Stimulated activated CD4-positive, alpha-beta T cell treated with anti-CD3 and anti-CD28 coated beads, TNF-alpha, amount 100 ng/mL, for 48 hours (primary cell): ENCODE measurements at places on chromosomes 12 and 14.

- DNase-seq: no peak
Observed at GRCh38 chr12:64457923-64458322, 6.0 kb downstream of the TBK1 start.

DNA sequence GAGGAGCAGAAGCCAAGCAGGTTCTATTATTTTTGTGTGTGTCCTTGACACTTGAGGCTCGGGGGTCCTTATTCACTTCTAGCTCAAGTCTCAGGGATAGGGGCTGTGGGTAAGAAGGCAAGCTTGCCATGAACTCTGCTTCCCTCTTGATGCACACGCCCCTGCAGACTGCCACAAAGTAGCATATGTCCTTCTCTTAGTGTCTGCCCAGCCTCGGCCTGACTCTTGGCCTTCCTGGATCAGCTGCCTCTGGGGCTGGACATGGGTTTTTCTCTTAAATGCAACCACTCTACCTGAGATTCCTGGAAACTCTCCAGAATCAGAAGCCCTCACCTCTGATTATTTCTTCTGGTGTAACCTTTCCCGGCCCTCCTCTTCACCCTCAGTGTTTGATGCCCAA, 28.2 kb upstream of the PEX5 start:
- no peak for DNase-seq

DNA sequence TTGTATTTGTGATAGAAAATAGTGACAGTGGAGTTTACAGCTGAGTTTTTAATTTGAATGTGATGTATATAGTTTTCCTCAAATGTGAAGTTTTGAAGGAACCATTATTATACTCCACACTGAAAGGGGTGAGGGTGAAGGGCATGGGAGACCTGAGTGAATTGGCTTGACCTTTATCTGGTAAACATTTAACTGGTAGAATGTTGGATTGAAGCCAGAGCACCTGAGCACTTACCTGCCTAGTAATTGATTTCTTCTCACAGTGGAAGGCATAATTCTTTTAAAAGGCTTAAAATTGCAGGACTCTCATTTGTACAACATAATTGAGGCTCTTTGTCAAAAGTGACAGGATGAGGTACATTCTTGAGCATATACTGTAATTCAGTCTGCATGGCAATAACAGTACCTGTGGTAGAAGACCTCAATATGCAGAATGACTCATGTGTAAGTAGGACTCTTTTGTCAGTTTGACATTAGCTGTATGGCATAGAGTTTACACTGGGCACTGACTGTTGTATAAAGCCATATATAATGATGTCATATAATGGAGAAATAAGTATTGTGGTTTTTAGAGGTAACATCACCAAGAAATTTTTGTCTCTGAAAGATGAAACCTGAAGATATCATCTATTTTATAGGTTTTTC, 309.6 kb downstream of the TMTC2 start:
- no peak for DNase-seq

GRCh38 chr14:36585100-36585499, 2.7 kb upstream of the NKX2-8 start:
- DNase-seq: no peak

DNA sequence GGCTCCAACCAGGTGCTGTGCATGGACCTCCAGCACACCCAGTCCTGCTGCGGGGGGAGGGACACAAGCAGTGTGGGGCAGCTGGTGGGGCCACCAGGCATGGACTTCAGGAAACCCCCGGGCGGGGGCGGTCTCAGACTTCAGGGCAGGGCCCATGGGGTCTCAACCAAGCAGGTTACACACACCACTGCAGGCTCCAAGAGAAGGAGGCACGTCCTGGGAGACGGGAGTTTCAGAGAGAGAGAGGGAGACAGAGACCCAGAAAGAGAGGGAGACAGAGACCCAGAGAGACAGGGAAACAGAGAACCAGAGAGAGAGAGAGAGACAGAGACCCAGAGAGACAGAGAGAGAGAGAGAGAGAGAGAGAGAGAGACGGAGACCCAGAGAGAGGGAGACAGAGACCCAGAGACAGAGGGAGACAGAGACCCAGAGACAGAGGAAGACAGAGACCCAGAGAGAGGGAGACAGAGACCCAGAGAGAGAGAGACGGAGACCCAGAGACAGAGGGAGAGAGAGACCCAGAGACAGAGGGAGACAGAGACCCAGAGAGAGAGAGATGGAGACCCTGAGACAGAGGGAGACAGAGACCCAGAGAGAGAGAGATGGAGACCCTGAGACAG, 128.9 kb downstream of the NCOR2 start:
- no peak for DNase-seq

DNA sequence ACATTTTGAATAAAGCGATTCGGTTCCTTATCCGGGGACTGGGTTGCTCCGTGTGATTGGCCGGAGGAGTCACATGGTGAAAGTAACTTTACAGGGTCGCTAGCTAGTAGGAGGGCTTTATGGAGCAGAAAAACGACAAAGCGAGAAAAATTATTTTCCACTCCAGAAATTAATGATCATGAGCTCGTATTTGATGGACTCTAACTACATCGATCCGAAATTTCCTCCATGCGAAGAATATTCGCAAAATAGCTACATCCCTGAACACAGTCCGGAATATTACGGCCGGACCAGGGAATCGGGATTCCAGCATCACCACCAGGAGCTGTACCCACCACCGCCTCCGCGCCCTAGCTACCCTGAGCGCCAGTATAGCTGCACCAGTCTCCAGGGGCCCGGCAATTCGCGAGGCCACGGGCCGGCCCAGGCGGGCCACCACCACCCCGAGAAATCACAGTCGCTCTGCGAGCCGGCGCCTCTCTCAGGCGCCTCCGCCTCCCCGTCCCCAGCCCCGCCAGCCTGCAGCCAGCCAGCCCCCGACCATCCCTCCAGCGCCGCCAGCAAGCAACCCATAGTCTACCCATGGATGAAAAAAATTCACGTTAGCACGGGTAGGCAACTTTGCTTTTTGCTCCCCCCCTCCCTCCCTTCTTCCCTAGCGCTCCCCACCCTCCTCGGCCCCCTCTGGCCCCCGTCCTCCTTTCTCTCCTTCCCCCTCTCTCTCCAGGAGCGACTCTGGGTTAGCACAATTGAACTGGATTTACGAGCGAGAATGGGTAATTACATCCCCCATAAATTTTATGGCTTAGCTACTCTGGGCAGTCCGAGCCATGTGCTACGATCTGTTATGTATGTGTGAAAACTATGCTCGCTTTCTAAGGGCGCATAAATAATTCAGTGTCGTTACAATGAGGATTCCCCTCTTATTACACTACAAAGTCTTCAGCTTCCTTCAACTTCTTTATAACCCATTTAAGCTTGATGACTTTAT, at the start of gene HOXC4:
HOXC4 (plus strand) TSS at position 85 of the 991 bp plus-strand sequence; CDS start at position 173, 88 bp downstream.
- no peak for DNase-seq

- DNase-seq: no peak
Observed at GRCh38 chr14:68394118-68394763, 398.6 kb downstream of the ZFP36L1 start.

DNA sequence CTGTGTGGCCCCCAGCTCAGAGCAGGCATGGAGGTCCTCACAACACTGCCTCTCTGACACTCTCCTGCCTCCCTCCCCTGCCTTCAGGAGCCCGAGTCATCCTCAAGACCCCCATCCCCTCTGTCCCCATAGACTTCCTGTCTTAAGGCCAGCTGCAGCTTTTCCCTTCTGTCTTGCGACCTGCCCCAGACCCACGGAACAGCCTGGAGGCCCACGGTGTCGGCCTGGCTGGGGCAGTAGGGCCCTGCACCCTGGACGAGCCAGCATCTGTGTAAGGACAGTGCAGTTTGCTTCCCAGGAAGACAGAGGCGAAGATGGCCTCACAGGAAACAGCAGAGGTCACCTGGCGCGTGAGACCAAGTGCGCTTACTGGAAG, 9.7 kb downstream of the TEDC1 start:
- no peak for DNase-seq

GRCh38 chr14:41830714-41831406, 224.2 kb downstream of the LRFN5 start:
- no peak for DNase-seq

- DNase-seq: no peak
Observed at GRCh38 chr14:69318901-69319475, 59.0 kb downstream of the GALNT16 start.

DNA sequence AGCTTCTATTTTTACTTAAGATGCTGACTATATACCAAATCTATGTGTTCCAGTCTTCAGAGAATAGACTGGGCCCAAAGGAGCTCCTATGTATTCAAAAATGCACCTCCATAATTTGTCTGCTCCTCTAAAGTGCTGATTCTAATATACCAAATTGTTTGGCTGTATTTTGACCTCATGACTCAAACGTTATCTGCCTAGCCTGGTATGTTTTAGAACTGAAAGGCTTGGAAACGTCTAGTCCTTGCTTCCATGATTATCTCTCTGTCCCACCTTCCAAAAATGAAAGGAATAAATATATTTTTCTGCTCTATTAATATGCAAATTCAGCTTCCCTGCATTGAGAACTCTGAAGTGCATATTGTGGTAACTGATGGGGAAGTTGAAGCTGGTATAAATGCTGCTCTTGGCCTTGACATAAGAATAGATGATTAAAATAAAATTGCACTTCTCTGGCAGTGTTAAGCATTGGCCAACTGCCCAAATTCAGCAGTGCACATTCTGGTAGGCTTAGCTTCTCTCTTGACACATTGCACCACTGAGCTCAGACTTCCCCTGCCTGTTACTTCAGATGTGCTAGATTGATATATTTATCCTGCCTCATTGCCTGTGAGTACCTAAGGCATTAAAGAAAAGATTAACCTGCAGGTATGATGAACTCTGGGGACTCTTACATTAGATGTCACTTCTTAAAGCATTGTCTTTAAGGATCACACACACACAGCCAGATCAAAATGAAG, 882.3 kb downstream of the RPS29 start:
- no peak for DNase-seq

DNA sequence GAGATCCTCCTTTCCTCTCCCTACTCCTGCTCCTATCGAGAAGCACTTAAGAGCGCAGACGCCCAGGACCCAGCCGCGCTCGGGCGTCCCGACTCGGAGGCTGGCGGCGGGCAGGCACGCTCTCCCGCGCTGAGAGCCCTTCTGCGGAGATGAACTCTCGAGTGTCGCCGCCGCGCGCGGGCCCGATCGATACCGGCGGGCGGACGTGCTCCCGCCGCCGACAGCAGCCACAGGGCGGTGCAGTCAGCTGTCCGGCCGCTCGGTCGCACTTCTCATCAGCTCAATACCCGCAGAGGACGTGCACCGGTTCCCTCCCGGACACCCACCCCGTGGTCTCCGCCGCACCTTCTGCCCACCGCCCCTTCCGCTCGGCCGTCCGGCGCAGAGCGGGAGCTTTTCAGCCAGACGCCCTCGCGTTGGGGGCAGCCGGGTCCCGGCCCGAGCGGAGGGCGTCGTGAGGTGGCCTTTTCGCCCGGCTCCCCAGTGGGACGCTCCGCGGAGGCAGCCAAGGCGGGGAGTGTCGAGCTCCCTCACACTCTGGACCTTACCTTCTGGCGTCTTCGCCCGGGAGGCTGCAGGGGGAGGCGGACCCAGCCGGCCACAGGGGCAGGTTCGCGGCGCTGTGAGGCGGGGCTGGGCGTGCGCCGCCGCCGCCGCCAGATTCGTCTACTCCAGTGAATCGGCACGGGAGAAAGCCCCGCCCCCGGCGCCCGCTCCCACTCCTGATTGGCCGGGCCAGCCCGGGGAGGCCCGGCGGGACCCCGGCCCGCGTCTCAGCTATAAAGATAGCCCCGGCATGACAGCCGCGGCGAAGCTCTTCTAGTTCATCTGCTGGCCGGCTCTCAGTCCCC, at the start of gene INSM2:
INSM2 (plus strand) TSS at position 808 of the 851 bp plus-strand sequence. CDS start 89 bp downstream, outside the sequence.
- DNase-seq: peak; percentile 43

- no peak for DNase-seq
Observed at GRCh38 chr12:848882-849527, 96.6 kb downstream of the WNK1 start.

- no peak for DNase-seq
Observed at GRCh38 chr14:71250791-71251190, 343.5 kb downstream of the PCNX1 start.

- DNase-seq: no peak
Observed at GRCh38 chr12:82698708-82699564, 12.2 kb downstream of the TMTC2 start.

DNA sequence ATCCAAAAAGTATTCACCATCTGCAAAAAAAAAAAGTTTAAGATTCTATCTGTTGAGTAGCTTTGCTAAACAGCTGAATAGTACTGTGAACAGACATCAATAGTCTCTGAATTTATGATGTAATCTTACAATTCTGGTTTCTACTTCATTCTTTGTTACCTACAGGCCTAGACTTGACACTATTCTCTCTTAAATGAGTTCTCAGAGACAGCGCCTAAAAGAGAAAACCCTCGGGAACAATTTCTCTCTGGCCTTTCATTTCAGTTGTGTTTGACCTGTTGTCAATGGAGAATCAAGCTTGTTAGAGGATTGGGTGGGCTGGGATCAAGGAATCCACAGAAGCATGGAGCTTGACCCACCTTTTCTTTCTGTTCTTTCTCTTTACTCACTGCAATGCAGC, 5.9 kb upstream of the TWF1 start:
- DNase-seq: no peak

GRCh38 chr12:50185970-50186663, 18.9 kb upstream of the CERS5 start:
- no peak for DNase-seq

DNA sequence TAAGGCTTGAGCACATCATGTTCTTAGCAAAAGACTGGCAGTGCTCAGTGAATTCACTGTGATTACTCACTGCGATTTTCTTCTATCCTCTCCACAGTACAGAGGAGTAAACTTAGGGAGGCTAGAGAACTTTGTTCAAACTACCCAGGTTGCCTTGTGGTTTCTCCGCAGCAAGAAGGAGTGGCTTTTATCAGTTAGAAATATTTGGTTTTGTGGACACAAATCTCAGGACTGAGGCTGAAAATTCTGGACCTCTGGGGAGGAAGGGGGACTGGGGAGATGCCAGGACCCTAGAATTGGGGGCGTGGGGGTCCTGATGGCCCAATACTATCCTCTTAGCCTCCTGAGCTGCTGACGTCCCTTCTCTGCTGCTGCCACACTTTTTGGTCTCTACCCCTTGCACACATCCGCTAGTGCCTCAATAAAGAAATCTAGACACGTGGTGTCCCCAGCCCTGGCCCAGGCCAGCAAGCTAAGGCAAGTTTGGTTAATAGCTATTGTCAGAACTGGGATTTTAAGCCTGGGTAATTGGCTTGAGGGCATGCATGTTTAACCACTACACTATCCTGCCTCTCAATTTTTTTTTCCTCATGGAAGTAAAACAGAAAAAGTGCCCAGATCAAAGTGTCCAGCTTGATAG, 842 bp downstream of the OAS2 start:
- no peak for DNase-seq
